Stimulated activated CD8-positive, alpha-beta memory T cell treated with anti-CD3 and anti-CD28 coated beads, Interleukin-7, amount 100 ng/mL, for 1 hour (primary cell): ENCODE measurements at places on chromosomes 5 and 9.

GRCh38 chr5:157502143-157502647 is 42.2 kb downstream of the NIPAL4 start:
- DNase-seq: no peak

- DNase-seq: no peak
Observed at GRCh38 chr5:100270023-100270771, 265.0 kb upstream of the FAM174A start.

- no peak for DNase-seq
Observed at GRCh38 chr5:133589286-133589685, 23.1 kb downstream of the FSTL4 start.

GRCh38 chr5:62488531-62488930 is 76.0 kb downstream of the IPO11 start:
- no peak for DNase-seq

- DNase-seq: no peak
Observed at GRCh38 chr5:54518146-54518817, 723 bp downstream of the SNX18 start.

DNA sequence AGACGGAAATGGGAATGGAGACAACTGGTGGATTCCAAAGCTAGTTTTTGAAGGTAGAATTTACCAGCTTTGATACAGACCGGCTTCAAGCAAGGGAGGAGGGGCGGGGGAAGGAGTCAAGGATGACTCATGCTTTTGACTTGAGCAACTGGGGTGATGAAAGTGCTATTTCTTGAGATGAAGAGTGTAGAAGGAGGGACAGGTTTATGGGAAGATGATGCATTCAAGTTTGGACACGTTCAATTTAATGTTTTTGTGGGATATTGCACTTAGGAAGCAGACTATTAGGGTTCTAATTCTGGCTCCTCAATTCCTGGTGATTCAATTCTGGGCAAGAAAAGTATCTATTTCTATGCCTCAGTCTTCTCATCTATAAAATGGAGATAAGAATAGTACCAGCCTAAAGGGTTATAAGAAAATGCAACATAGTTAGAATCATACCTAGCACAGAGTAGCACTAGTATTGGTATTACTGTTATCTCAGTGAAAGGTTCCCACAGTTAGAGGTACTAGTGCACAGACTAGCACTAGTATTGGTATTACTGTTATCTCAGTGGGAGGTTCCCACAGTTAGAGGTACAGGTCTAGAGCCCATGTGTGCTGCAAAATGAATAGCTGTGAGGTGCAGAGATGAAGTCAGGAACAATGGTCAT is 4.6 kb downstream of the NIPAL4 start:
- no peak for DNase-seq

- DNase-seq: no peak
Observed at GRCh38 chr9:69470186-69470977, 145.4 kb downstream of the ENTREP1 start.

DNA sequence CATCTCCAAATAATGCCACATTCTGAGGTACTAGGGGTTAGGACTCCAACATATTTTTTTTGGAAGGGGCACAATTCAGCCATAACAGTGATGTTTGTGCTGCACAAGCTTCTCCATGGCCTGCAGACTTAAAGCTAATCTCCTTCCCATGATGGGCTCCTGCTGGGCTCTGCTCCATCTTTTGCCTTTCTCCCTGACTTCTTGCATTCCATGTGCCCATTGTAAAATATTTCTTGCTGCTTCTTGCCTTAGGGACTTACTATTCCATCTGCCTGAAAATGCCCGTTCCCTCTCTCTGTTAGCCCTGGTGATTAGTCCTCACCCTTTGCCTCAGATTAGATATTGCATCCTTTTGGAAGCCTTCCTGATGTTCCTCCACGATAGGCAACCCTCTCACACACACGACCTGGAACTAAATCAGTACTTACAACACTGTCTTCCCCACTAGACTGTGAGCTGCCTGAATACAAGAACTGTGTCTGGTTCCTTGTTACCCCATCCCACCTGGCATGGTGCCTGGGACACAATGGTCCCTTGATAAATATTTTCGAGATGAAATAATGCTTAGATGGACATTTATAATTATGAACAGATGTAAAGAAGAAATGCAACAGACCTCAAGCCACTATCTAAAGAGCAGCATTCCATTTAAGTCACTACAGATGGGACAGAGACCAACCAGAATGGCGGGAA is 33.5 kb downstream of the OR1J1 start:
- no peak for DNase-seq

- DNase-seq: no peak
Observed at GRCh38 chr5:39341896-39342295, 22.4 kb downstream of the C9 start.

DNA sequence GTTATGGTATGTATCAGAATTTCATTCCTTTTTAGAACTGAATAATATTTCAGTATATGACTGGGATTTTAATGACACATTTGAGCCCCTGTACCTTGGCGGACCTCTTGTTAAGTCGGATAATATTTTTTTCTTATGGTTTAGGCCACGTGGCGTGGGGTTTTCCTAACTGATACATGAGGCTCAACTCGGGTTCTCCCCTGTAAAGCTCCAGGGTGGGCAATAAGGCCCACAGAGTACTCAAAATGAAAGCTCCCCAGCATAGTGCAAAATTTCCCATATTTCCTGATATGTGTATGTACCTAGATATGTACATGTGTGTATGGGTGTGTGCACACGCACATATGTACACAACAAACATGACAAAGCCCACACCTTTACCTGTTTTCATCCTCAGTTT is 24.5 kb downstream of the TICAM2 start:
- DNase-seq: no peak

DNA sequence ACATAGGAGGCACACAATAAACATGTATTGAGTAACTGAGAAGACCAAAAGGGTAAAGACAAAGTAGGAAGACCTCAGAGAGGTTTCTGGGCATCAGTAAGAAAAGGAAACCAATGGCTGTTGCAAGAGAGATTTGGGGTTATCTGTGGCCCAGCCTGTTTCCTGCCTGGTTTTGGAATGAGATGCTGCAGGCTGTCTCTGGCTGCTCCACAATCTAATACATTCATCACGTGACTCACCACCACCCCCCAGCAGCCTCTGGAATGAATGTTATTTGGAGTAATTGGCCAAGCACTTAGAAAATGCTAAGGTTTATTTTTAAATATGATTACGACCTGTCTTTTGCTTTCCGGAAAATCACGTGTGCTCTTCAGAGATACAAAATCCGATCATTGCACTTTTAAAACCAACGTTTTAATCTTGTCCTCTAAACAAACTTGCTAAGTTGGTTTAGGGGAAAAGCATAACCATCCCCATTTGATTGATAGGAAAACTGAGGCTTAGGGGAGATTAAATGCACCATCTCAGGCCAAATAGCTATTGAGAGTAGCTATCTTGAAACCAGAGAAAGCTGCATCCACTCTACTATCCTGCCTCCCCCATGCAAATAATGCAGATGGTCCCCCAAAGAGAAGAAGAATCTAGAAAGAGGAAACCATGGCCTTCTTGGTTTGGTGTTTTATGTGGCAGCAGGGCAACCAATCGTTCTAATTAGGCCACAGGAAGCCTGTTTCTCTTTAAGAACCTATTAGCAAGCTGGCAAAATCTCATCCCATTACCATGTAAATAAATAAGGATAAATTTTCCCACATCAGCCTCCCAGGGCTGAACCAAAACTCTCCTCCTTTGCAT is 151.8 kb upstream of the ADRA1B start:
- DNase-seq: no peak

DNA sequence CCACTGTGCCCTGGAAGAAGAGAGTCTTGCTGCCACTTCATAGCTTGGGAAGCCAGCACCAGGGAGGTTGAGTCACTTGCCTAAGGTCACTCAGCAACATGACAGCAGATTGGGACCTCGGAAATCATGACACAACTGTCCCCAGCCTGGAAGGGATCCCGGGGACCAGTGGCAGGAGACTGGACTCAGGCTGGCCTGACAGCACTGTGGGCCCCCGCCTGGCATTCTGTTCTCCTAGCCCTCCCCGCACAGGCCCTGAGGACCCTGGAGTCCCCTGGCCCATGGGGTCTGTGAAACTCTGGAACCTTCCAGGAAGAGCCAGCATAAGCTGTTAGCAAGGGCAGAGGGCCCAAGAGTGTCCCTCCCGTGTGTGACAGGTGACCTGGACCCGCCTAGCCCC is 64.9 kb downstream of the COL5A1 start:
- DNase-seq: no peak

DNA sequence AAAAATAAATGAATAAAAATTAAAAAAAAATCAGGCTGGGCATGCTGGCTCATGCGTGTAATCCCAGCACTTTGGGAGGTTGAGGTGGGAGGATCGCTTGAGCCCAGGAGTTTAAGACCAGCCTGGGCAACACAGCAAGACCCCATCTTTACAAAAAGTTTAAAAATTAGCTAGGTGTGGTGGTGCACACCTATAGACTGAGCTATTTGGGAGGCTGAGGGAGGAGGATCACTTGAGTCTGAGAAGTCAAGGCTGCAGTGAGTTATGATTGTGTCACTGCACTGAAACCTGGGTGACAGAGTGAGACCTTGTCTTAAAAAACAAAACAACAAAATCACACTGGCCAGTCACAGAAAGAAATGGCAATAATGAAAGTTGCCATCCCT is 3.4 kb upstream of the CNTRL start:
- no peak for DNase-seq

- no peak for DNase-seq
Observed at GRCh38 chr9:75133396-75133795, 45.1 kb downstream of the OSTF1 start.

GRCh38 chr9:129290606-129291005 is 112.5 kb upstream of the IER5L start:
- no peak for DNase-seq

- DNase-seq: no peak
Observed at GRCh38 chr9:122844137-122844536, 15.7 kb upstream of the PDCL start.

GRCh38 chr5:30574761-30575160 is 618.7 kb upstream of the CDH6 start:
- no peak for DNase-seq

- DNase-seq: no peak
Observed at GRCh38 chr5:142079306-142079721, 29.3 kb upstream of the NDFIP1 start.

- DNase-seq: no peak
Observed at GRCh38 chr5:891837-892393, 686 bp downstream of the BRD9 start.

GRCh38 chr5:116410336-116410890 is 164.2 kb downstream of the SEMA6A start:
- DNase-seq: no peak

- DNase-seq: no peak
Observed at GRCh38 chr9:25964239-25964638, 286.0 kb upstream of the TUSC1 start.

DNA sequence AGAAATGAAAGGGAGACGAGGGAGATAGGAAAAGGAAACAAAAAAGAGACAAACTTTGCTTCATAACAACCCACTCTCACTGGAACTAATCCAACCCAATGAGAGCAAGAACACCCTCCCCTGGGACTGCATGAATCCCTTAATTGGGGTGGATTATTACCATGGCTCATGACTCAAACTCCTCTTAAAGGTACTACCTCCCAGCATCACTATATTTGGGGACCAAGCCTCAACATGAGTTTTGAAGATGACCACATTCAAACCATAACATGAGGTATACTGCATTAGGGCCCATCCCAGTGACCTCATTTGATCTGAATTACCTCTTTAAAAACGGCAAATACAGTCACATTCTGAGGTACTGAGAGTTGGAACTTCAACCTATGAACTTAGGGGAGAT is 8.0 kb downstream of the MTAP start:
- DNase-seq: no peak

- no peak for DNase-seq
Observed at GRCh38 chr5:150131978-150132694, 23.5 kb downstream of the PDGFRB start.

GRCh38 chr9:111349766-111350165 is 19.7 kb upstream of the OR2K2 start:
- DNase-seq: no peak

DNA sequence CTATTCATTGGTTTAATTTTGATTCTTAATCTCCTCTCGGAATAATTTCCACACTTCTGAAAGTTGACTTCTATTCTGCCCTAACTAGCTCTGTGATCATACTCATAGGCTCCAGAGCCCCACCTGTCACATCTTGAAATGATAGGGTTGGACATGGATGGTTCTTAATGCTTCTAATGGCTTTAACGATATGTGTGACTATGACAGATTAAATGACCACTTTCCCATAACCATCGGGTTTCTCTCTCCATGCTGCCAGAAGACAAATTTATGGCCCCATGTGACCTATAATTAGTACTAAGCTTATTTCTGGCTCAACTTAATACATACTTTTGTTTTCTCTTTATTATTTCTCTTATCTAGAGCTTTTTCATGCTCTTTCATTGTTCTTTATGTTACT is 251.1 kb upstream of the TUT7 start:
- DNase-seq: no peak

- no peak for DNase-seq
Observed at GRCh38 chr9:119697996-119698395, 328.8 kb upstream of the BRINP1 start.

- DNase-seq: no peak
Observed at GRCh38 chr9:3541206-3541605, 15.4 kb upstream of the RFX3 start.

- no peak for DNase-seq
Observed at GRCh38 chr5:78985725-78986223, 664 bp upstream of the ARSB start.

GRCh38 chr9:113601656-113602055 is 138.1 kb downstream of the RGS3 start:
- DNase-seq: no peak

DNA sequence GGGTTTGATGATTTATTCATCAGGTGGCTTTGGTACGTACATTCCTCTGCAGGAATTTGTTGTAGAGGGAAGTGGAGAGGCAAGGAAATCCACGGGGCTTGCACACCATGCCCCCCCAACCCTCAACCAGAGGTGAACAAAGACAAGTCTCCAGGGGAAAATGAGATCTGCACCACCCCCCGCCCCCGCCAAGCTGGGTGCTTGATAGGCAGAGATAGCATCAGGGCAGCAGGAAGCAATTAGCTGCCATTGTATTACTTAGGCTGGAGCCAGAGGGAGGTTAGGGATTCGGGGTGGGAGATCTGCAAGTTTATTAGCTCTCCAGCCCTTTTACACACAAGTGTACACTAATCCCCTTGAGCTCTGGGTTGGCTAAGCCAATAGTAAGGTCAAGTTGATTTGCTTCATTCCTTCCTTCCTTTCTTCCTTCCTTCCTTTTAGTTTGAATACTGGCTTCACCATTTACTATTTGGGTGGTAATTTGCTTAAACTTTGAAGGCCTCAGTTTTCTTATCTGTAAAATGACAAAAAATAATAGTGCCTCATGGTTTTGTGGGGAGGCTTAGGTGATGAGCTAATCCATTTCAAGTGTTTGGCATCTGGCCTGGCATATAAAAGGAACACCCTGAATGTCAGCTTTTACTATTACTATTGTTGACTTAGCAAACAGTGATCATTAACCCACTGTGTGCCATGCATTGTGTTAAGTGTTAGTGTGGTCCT is 34.1 kb downstream of the SPRY4 start:
- DNase-seq: no peak

DNA sequence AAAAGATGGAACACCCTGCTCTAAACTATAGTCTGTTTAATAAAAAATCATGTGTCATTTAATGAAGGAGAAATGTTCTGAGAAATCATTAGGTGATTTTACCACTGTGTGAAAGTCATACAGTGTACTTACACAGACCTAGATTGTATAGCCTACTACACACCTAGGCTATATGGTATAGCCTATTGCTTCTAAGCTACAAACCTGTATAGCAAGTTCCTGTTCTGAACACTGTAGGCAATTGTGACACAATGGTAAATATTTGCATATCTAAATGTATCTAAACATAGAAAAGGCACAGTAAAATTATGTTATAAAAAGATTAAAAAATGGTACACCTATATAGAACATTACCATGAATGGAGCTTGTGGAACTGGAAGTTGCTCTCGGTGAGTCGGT is 40.6 kb downstream of the EFNA5 start:
- DNase-seq: no peak
